ENCODE measurements at places on chromosomes 7 and 10. TPM values are rescaled to one million over a fixed set of nuclear protein-coding genes. Genes with fewer than 3 reads are reported as not detected.

SLC18A3 gene
- not detected for total RNA-seq

KAT6B gene
- 15.6 TPM for total RNA-seq

CLDN4 gene
- total RNA-seq, result 0.93 TPM

GNAT3 gene
- not detected for total RNA-seq

WNT8B gene
- not detected for total RNA-seq

ADGRA1 gene
- total RNA-seq, result not detected

AMPH gene
- total RNA-seq, result not detected

NACAD gene
- total RNA-seq, result 7.9 TPM

IQUB gene
- 0.29 TPM for total RNA-seq

CPN1 gene
- total RNA-seq, result not detected
